GM18507 (cell line): ENCODE measurements at places on chromosomes 2 and 18.

DNA sequence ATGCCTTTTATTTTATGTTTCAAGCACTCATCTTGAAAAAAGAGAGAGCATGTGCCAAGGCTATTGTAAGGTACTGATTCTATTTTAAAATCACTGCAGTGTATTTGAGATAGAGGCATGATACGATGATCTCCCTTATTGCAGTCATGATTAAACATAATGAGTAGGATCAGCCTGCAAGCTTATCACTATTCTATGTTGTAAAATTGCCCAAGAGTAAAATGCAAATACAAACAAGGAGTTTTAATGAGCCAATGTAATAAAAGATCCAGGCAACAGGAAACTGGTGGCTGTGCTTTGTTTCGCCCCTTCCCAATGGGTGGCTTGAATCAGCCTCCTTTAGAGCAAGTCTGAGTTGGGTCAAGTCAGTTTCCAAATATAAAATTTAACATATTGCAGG, 116.4 kb upstream of the RBMS1 start:
- no peak for DNase-seq

- no peak for DNase-seq
These were observed 186.2 kb upstream of the GCFC2 start for GRCh38 chr2:75896779-75897366.

GRCh38 chr2:227461811-227462461, 10.0 kb upstream of the AGFG1 start:
- no peak for DNase-seq

GRCh38 chr18:14999085-14999975, 251.4 kb downstream of the ANKRD30B start:
- DNase-seq, result no peak

DNA sequence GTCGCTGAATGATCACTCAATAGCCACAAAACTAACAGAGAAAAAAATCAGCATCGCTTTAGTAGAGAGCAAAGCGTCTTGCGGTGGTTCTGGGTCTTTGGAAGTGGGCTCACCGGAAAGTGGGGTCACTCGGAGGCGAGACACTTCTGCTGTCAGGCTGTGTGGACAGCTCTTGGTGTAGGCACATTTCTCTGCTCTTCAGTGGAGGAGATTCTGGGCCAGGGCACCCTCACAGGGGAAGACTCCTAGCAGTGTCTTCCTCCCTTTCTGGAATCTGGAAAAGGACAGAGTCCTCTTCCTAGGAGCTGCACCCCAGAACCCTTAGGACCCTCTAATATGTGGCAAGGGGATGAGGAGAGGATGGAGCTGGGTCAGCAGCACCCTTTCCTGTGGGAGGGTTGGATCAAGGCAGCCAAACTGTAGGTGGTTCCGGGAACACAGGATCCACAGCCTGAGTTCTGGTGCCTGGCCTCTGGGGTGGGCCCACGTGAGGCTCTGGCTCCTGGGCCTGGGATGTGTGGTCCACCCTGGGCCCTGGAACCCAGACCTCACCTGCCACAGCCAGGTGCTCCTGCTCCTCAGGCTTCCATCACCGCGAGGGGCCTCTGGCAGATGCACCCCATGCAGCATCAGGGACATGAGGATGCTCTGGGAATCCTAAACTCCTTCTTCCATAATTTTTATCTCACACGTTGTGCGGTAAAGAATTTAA, 25.1 kb downstream of the GPR35 start:
- DNase-seq, result no peak

DNA sequence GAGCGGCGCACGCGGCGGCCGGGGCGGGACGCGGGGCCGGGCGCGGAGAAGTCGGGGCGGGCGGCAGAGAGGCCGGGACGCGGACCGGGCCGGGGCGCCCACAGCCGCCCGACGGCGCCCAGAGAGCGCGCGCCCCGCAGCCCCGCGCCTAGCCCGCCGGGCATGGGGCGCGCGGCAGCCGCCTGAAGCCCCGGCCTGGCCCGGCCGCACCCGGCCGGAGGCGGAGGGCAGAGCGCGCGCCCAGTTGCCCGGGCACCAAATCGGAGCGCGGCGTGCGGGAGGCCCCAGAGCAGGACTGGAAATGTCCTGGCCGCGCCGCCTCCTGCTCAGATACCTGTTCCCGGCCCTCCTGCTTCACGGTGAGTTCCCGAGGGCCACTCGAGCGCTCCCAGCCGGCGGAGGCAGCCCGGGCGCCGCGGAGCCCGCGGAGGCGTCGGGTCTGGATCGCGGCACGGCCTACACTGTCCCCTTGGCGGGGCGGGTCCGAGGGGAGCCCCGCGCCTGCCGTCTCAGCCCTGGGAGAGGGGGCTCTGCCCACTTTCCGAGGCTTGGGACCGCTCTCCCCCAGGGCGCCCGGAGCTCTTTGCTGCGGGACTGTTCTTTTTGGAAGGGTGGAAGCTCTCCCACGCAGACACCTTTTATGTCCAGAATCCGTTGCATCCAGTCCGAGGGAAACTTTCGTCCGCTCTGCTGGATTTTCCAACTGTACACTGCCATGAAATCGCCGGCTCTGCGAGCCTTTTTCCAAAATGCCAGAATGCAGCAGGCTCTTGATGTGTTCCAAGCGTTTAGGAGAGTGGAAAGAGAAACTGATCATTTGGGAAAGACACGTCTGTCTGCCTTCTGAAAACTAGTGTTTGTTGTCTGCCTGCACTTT, 484 bp downstream of the APCDD1 start:
- no peak for DNase-seq

- no peak for DNase-seq
These were observed 141.8 kb downstream of the GRB14 start for GRCh38 chr2:164479460-164479859.

GRCh38 chr2:38409156-38410102, 32.4 kb upstream of the ATL2 start:
- no peak for DNase-seq

DNA sequence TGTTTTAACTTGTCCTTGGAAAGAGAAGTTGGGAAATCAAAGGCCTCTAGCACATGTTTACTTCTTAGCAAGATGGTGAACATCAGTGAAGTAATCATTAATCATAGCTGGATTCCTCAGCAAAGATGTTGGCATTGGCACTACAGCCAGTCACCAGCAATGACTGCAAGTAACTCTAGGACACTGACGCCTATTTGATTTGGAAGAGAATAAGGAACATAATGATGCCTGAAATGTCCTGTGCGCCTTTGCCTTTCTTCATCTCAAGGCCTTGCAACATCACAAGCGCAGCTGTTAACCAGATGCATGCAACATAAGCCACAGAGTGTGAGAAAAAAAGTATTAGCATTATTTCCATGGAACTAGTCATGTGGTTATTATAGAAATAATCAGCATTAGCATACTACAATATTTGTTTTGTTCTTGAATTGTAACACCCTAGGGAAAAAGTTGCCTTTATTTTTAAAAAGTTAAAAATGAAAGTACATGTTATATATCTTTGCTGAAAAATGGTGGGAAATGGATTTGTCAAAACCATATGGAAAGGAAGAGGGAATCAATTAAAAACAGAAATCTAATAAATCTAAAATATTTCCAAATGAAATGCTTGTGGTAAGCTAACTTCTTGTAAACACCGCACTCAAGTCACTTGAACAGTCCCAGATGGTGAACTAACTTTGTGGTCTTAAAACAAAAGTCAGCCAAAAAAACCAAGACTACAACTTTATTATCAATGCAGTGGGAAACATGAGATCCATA, 55.6 kb downstream of the THADA start:
- DNase-seq, result no peak

- DNase-seq, result no peak
These were observed 111.1 kb upstream of the CAB39 start for GRCh38 chr2:230601510-230601909.

- no peak for DNase-seq
These were observed 45.9 kb upstream of the SIX2 start for GRCh38 chr2:45055162-45055605.

DNA sequence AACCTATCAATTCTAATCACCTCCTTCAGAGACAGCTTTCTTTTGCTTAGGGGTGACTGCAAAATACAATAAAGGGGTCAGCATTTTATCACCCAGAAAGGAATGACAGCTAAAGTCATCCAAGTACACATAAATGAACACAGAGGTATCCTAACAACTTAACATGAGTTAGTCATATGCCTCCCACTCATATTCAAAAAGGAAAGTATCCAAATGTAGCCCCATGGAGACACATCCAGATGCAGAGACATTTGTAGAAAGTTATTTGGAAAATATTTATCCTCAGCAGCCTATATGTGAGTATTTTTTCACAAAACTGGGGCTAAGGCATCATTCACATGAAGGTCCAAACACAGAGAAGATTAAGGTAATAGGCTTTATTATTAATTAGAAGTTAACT, 1579.7 kb upstream of the SLC39A10 start:
- DNase-seq, result no peak

DNA sequence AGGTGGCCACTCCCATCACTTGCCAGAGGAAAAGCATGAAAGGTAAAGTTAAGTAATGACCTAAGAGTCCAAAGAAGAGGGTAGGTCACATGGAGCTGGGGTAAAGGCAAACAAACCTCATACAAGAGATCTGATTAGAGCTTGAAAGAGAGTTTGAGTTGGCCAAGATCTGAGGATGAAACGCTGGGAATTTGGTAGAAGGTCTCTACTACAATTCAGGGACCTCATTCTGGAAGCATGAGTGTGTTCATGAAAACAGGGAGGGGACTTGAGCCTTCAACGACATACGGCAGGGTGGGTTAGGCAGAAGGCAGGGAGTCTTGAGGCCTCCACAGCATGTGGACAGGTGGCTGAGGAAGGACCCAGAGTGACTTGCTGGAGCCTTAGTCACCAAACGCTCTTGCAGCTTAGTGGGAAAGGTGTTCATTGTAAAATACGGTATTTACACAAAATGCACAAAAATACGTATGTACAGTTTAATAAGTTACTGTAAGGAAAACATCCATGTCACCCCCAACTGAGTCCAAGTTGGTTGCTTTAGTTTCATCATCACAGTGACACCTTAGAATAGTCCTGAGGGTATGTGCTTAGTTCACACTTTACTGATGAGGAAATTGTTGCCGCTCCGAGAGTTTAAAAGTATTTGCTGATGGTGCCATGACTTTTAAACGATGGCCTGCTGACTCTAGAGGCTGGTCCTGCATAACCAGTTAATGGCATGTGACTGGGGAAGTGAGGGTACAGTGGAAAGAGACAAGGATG, 5.0 kb upstream of the FARP2 start:
- DNase-seq, result no peak

GRCh38 chr2:230643576-230644291, 68.9 kb upstream of the CAB39 start:
- DNase-seq, result no peak

- DNase-seq, result no peak
These were observed 34.7 kb upstream of the REEP1 start for GRCh38 chr2:86372133-86372532.

DNA sequence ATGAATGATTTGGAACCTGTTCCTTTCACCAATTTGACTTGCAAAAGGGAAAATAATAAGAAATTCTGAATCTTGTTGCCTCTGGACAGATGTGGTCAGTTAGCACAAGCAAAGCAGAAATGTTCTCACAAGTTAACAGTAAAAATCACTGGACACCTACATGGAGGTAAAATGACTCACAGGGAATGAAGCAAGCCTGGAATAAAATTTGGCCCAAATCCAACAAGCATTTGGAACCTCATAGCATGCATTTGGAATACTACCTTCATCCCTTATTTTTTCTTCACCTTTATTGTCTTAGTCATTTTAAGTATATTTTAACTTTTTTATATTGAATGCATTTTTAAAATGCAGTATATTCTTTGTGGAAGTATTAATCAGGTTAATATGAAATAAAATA, 602.9 kb downstream of the ARHGAP15 start:
- DNase-seq, result no peak

DNA sequence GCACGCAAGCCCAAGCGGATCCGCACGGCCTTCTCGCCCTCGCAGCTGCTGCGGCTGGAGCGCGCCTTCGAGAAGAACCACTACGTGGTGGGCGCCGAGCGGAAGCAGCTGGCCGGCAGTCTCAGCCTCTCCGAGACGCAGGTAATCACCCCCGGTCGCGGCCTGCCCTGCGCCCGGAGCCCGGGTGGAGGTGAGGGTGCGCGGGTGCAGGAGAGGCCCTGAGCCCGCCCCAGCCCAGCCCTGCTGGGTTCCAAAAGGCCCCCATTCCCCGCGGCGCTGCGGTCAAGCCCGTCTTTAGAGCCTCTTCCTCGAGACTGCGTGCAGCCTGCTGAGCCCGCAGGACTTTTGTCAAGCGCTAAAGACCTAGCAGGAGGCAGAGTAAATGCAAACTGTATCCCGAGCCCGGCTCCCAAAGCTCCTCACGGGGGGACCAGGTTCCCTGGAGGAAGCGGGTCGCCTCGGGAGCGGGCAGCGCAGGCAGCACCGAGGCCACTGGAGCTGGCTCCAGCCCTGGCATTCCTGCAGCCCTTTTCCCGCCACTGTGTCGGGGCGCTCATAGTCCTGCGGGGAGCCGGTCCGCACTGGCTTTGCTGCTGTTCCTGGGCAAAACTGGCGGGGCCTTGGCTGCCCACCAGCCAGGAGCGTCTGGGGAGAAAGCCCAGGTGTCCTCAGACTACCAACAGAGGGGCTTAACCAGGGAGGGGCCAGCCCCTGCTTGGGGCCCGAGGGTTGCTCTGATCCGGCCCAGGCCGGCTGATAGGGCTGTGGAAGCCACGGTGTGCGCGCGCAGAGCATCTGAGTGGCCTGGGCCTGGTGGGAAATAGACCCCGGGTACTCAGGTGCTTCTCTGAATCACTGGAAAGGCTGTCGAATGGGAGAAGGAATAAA, 7.3 kb downstream of the EMX1 start:
- no peak for DNase-seq

GRCh38 chr18:63132819-63133200, 186.8 kb downstream of the BCL2 start:
- DNase-seq, result no peak

DNA sequence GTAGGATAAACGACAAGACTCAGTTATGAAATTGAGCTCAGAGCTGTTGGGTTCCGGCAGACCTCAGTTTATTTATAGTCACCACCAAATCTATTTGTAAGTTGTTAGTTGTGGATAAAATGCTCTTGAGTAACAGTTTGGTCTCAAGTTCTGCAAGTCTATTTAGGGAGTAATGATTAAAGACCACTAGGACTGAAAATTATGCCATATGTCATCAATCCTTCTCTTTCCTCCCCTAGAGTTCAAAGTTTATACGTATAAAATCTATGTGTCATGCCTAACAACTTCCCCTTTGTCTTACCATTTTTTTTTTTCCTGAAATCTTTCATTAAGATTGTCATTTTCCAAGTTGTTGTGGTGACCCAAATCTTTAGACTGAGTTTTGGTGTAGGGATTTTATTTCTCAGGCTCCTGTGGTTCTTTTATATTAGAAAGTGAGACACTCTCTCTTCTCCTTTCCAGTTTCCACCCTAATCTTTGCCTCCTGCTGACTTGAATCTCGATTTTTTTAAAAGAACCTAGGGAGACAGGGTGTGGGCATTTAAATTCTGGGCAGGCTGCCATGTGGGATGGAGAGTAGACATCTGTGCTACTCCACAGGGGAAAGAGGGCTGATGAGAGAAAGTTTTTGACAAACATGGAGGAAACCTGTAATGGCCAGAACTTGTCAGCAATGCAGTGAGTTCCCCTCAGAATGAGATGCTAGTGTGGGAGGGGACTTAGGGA, 51.0 kb downstream of the LAMA3 start:
- no peak for DNase-seq

- DNase-seq, result no peak
These were observed 409.0 kb downstream of the LPIN1 start for GRCh38 chr2:12155303-12156051.

- no peak for DNase-seq
These were observed 144.7 kb downstream of the KLHL29 start for GRCh38 chr2:23529659-23530058.

- DNase-seq, result no peak
These were observed 222.9 kb downstream of the HNMT start for GRCh38 chr2:138187221-138187620.

- DNase-seq, result no peak
These were observed 3.1 kb downstream of the BCL11A start for GRCh38 chr2:60550178-60550983.
